Foreskin keratinocyte (primary cell): ENCODE measurements at places on chromosomes 1 and 21. TPM values are rescaled to one million over a fixed set of nuclear protein-coding genes. Genes with fewer than 3 reads are reported as not detected.

OSBPL9 gene
- total RNA-seq: 68.1 and 73.4 TPM in 2 replicates

ZBTB8B gene
- total RNA-seq: under 0.01 TPM in 2 replicates

TSACC gene
- total RNA-seq: 0.60 and 0.82 TPM in 2 replicates

SH3BGRL3 gene
- 194 and 196 TPM in 2 replicates for total RNA-seq

TDRD10 gene
- not detected in 2 replicates for total RNA-seq

GNG12 gene
- 203 and 223 TPM in 2 replicates for total RNA-seq

TNFRSF8 gene
- total RNA-seq: 0.07 TPM in 2 replicates

GLIS1 gene
- not detected in 2 replicates for total RNA-seq

COL11A1 gene
- total RNA-seq: 0.71 and 1.0 TPM in 2 replicates

CFAP141 gene
- total RNA-seq: not detected in 2 replicates

MCOLN3 gene
- 3.8 and 4.3 TPM in 2 replicates for total RNA-seq

OR2G6 gene
- not detected in 2 replicates for total RNA-seq

TENT5C gene
- total RNA-seq: 0.07 and 0.11 TPM in 2 replicates

HCRTR1 gene
- not detected in 2 replicates for total RNA-seq

TFAP2E gene
- total RNA-seq: 0.18 and 0.31 TPM in 2 replicates

NCF2 gene
- 2.3 and 4.7 TPM in 2 replicates for total RNA-seq

SESN2 gene
- 13.0 and 15.6 TPM in 2 replicates for total RNA-seq

LRRC71 gene
- total RNA-seq: not detected in 2 replicates

CACNA1S gene
- not detected in 2 replicates for total RNA-seq

CELA2B gene
- total RNA-seq: not detected in 2 replicates

OR6K3 gene
- total RNA-seq: not detected in 2 replicates

MKNK1 gene
- total RNA-seq: 21.5 and 29.8 TPM in 2 replicates

TBX19 gene
- total RNA-seq: 0.24 and 0.32 TPM in 2 replicates
